ENCODE measurements at places on chromosomes 11 and 22.

DNA sequence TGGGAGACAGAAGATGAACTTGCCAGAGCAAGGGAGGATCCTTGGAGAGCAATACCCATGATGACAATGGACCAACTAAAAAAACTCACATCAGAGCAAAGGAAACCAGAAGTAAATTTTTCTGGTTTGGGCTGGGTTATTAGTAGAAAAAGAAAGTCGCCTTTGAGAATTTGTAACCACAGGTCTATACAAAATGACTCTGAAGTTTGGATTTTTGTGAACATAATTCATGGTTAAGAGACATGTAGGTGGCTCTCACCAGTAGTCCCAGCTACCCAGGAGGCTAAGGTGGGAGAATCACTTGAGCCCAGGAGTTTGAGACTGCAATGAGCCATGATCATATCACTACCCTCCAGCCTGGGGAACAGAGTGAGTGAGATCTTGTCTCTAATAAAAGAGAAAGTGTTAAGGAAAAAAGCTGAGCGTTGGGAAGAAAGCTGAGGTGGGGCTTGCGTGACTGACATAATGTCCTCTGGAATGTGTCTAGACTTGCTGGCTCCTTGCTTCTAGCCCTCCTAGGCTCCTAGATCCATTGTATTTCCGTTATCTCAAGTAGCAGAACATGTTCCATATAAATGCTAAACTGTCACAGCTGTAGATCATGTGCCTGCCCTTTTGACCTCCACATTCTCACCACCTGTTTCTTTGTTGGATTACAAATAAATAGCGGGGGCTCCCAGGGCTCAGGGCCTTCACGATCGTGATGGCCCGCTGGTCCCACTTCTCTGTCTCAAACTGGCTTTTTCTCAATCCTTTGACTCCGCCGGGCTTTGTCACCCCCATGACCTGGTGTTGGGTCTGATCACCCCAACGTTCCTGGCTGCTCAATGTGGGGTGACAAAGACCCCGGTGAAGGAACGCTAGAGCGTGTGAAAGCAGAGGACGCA lies 56.2 kb upstream of the SC5D start:
- no peak for DNase-seq

DNA sequence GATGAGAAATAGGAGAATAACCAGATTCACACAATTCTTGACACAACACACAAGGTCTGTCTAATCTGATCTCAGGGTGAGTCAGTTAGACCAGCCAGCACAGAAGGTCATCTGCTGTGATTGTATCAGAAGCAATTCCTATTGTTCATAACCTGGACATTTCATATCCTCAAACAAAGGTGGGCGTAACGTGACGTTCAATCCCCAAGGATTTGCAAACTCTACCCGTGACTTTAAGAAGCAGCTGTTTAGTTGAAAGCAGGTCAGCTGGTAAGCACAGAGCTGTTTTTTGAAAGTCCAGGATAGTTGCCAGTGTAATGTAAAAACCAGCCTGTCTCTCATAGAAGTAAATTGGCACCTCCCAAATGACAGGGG lies 385.1 kb downstream of the DCDC1 start:
- DNase-seq = no peak

DNA sequence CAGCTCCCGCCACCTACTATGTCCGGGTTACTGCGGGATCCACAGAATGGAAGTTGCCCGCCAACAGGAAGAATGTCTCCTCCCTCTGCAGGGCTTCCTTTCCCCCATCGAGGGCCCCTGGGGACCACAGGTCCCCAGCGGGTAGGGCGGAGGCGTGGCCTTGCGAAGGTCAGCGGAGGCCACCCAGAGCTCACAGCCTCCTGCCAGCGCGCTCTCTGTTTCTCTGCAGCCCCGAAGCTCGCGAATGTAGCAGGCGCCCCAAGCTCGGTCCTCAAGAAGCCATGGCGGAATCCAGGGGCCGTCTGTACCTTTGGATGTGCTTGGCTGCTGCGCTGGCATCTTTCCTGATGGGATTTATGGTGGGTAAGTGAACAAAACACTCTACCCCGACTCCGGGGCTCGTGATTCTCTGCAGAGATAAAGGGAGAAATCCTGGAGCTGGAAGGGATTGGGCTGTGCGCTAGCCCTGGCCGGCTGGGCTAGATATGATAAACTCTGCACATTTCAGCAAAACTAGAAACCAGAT lies at the start of gene NAALAD2:
NAALAD2 (plus strand) TSS at position 186 of the 526 bp plus-strand sequence; CDS start at position 282, 96 bp downstream.
- DNase-seq = no peak

DNA sequence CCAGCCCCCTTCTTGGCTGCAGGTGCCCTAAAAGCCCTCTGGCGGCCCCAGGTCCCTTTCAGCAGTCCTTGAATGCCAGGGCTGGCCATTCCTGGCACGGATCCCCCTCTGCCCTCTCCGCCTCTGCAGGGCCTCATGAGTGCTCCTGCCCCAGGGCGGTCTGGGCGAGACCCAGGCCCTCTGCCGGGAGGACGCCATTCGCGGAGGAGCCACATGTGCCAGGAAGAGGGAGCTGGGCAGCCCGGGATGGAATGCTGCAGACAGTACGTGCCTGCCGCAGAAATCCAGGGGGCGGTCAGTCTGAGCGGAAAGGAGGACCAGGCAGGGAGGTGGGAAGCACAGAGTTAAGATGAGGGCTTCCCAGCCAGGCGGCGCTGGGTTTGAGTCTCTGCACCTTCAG lies 2.8 kb downstream of the CABP7 start:
- DNase-seq = no peak

DNA sequence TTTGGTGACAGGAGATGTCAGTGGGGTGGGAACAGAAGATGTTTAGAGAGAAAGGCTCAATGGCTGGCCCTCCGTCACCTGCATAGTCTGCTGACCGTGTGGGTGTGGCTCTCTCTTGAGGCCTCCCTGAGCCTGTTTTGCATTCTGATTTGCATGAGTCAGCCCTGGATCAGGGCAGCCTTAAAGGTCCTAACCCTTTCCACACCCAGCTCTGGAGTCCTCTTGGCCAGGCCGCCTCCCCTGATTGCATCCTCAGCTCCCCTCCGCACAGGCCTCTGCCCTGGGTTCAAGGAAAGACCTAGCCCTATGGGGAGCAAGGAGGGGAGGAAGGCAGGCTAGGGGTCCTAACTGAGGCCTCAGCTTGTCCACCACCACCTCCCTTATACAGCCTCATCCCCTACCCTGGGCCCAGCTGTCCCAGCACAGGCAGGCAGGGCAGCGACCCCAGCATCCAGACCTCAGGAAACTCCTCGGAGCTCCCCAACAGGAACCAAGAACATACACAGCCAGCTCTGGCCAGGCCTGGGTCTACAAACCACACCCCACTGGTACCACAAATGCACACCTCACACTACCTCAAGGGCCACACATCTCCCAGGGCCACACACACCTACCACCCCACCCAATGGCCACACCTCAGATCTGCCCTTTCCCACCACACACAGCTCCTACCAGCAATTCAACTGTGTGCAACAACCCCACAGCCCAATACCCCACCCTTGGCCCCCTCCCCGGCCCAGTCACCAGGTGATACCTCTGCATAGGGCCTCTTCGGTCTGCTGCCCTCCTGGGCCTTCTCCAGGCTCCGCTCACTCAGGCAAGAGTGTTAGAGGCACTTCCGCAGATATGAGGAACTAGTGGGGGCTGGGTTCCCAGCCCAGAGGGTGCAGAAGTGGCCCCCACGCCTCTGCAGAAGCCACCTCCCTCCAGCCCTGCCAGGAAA lies 13.7 kb downstream of the ARAP1 start:
- no peak for DNase-seq

- DNase-seq = no peak
Measured at GRCh38 chr11:18314784-18315523, 7.0 kb downstream of the HPS5 start.

DNA sequence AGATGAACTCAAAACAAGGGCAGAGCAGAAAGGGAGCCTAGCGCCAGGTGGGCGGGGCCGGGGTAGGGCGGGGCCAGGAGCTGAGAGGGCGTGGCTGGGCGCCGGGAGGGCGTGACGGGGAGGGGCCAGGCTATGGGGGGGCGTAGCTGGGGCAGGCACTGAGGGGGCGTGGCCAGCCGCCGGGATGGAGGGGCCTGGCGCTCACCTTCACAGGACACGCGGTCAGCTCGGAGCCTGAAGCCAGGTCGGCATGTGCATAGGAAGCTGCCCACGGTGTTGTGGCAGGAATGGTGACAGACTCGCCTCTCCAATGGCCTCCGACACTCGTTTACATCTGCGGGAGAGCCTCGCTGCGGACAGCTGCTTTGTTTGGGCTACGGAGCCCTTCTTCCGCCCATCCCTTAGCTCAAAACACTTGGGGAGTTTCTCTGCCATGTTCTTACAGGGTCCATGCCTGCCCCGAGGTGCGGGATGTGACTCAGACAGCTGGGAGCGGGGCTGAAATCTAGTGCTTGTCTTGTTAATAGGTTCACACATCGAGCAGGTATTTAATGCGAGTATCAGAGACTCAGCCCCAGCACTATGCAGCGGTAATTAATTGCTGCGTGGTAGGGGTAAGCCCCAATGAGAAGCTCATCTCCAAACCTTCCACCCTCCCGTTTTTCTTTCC lies 13.4 kb downstream of the VWCE start:
- no peak for DNase-seq

- no peak for DNase-seq
Measured at GRCh38 chr11:31106326-31106725, 263.2 kb downstream of the DCDC1 start.

- no peak for DNase-seq
Measured at GRCh38 chr11:80109652-80110051, 668.8 kb upstream of the TENM4 start.

GRCh38 chr11:44559207-44559939 lies 6.1 kb upstream of the CD82 start:
- no peak for DNase-seq

DNA sequence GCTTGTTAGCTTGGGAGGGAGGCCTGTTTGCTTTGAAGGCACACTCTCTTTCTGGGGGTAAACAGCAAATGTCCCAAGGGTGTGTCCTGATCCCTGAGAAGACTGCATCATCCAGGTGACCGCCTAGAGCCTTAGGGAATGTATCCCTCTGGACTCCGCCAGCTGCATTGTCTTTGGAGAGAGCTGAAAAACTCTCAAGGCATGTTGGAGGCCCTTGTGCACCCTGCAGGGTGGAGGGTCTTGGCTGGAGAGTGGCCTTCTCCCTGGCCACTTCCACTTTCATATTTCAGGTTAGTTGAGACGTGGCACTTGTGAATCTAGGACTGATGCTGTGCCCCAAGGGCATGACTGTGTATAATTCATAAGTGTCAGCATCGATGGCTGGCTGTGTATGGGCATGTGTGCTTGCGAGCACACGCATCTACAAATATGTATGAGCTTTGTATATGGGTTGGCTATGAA lies 70.6 kb downstream of the ZBTB16 start:
- DNase-seq = no peak

GRCh38 chr11:120196826-120197225 lies 14.0 kb upstream of the OAF start:
- DNase-seq = no peak

- DNase-seq = no peak
Measured at GRCh38 chr11:102279641-102280170, 37.6 kb upstream of the BIRC3 start.

- DNase-seq = peak; percentile 37
Measured at GRCh38 chr11:117828611-117829368, 4.2 kb upstream of the FXYD2 start.

- DNase-seq = no peak
Measured at GRCh38 chr11:109196016-109196415, 226.0 kb upstream of the C11orf87 start.

DNA sequence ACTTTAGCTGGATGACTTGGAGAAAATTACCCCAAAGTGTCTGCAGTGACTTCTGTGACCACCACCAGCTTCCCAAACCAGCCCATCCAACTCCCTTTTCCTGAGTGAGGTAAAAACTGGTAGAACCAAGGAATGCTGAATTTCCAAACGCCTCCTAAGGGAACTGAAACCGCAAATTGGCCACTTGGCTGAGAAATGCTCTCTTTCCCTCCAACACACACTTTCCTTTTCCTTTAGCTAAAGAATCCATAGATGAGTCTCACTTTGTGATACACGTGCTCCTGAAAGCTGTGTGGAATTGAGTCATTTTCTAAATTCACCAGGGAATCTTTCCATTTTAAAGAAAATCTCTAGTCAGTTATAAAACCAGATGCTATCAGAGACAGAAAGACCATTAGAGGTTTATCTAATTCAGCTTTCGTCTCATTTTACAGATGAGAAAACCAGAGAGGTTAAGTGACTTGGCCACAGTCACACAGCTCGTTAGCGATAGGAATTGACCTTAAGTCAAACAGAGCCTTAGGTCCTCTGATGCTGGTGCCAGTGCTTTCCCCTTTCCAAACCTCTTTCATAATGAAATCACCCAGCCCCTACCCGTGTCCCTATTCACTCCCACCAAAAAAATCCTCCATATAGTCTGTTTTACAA lies 137.2 kb downstream of the COMMD9 start:
- DNase-seq = no peak

DNA sequence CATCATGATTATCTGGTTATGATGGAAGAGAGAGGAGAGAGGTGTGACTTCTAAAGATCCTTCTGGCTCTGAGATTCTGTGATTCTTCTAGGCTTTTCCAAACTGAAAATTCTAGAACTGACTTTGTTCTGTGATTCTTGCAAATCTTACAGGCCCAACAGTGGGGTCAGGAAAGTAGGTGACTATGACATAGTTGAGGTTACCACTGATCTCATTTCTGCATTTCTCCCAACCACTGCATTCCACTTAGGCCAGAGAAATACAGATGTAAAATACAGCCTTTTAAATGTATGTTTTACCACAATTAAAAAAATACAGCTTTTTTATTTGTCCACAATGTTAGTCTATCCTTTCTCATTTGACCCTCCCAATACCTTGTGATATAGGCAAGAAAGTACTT lies 83.7 kb downstream of the STIM1 start:
- no peak for DNase-seq

DNA sequence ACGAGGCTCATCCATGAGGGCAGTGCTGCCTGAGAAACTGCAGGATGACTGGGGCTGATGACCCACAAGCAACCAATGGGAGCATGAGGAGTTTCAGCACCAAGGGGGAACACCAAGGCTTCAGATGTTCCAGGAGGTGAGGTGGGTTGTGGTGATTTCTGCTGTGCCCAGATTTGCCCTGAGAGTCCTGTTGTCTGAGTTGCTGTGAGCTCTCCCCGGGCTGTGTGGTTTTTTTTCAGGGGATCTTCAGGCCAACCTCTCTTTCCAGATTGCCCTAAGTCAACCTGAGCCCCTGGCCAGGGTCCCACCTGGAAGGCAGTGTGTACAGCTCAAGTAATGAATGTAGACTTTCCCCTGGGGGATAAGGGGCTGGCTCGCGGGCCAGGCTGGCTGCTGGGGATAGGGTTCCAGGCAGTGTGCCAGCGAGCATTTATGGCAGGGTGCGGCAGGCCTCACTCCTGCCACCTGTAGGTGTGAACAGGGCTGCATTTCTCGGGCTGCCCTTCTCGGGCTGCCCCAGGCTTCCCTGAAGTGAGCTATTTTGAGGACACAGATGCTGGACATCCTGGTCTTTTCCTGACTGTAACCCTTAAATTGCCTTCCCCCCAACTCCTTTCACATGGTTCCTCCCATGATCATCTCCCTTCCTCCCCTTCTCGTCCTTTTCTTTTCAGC lies 9.8 kb downstream of the SLC22A6 start:
- DNase-seq = no peak

GRCh38 chr11:26028393-26028911 lies 303.5 kb upstream of the ANO3 start:
- DNase-seq = no peak

- DNase-seq = no peak
Measured at GRCh38 chr22:50440544-50441249, 34.1 kb downstream of the SBF1 start.

- peak; percentile 50 for DNase-seq
Measured at GRCh38 chr11:59097113-59097708, 9.8 kb upstream of the FAM111B start.

- no peak for DNase-seq
Measured at GRCh38 chr11:75631086-75631730, 37.6 kb downstream of the MAP6 start.

All from activated naive CD4-positive, alpha-beta T cell (primary cell).